ENCODE measurements at places on chromosomes 3 and 15.

DNA sequence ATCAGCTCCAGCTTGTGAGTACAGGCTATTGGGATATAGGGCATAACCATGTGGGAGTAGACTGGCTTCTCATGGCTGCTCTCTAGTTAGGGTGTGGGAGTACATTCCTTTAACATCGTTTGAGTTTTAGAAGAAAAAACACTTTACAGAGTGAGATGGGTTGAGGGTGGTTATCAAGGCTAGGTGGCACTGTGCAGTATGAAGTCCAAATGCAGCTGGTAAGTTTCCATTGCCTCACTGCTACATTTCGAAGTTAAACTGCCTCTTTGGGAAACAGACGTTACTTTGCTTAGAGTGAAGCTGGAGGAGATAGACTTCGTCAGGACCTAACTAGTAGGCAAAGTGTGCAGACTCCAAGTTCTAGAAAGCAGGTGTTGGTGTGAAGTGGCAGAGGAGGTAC is 192.4 kb downstream of the SQOR start:
- DNase-seq, result no peak

GRCh38 chr3:114569186-114569585 is 275.4 kb downstream of the TIGIT start:
- no peak for DNase-seq

GRCh38 chr15:78988361-78988911 is 43.6 kb upstream of the CTSH start:
- DNase-seq, result peak; percentile 92

DNA sequence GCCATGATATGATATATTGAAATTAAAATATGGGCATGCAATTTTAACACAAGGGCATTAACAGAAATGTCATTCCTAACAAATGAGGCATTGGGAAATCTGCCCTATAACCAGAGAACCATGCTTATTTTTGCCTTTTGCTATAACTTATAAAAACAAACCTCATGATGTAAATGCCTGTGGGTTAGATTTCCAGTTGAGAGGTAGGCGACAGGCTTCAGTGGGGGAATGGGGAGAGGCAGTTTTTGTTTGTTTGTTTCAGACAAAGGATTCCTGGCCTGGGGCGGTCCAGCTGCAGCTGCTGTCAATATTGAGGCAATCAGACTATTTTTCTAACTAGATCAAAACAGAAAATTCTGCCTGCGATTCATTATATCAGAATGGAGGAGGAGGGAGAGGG is 490.4 kb upstream of the CFAP20DC start:
- no peak for DNase-seq

GRCh38 chr3:74880237-74880636 is 265.8 kb upstream of the CNTN3 start:
- DNase-seq, result no peak

- no peak for DNase-seq
These were observed 69.6 kb upstream of the MYZAP start for GRCh38 chr15:57522148-57522547.

DNA sequence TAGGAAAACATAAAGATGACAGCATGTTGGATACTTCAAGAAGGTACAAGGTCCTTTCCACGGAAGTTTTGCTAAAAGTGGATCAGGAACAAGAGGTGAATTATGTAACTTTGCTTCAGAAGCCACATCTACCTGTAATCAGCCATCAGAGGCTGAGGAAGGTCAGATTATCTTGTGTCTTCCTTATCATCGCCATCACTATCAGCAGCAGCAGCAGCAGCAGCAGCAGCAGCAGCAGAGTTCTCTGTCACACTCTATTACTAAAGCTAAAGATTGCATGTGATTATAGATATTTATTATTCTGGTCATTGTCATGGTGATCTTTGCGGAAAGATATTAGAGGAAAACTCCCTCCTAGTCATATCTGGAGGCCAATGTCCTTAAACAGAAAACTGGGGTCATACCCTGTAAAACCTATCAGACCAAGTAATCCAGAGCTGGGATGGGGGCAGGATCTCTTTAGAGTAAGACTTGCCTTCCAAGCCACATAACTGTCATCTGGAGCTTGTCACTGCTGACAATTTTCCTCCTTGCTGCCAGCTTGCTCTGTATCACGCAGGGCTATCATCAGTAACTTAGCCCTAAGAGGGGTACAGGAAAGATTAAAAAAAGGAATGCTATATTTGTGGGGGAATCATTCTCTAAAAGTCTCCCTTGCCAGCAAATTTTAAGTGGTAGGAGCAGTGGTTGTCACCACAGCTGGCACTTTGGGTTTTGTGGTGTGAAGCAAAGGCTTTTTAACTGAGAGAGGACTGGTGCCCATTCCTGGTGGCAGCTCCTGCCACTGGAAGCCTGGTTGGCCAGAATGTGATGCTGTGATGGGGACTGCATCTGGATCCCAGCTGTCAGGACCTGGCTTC is 130.9 kb upstream of the RASGRP1 start:
- no peak for DNase-seq

GRCh38 chr3:65330072-65330471 is 642.3 kb upstream of the ADAMTS9 start:
- DNase-seq, result no peak

GRCh38 chr3:146585156-146585555 is 20.0 kb downstream of the PLSCR5 start:
- DNase-seq, result no peak

DNA sequence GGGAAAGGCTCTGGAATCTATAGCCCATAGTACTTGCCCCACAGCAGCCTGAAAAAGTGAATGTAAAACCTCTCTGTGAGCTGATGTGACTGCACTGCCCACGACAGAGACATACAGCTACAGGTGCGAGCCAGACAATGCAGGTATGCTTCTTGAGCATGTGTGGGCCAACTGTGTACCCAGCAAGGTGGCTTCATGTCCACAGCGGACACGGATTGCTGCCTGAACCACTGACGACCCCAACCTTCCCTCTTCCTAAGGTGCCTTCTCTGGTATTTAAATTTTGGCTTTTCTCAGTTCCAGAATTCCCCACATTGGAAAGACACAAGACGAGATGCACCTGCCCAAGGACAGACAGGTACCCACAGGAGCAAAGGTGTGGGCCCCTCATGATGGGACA is 65.8 kb downstream of the SCN5A start:
- peak; percentile 25 for DNase-seq

DNA sequence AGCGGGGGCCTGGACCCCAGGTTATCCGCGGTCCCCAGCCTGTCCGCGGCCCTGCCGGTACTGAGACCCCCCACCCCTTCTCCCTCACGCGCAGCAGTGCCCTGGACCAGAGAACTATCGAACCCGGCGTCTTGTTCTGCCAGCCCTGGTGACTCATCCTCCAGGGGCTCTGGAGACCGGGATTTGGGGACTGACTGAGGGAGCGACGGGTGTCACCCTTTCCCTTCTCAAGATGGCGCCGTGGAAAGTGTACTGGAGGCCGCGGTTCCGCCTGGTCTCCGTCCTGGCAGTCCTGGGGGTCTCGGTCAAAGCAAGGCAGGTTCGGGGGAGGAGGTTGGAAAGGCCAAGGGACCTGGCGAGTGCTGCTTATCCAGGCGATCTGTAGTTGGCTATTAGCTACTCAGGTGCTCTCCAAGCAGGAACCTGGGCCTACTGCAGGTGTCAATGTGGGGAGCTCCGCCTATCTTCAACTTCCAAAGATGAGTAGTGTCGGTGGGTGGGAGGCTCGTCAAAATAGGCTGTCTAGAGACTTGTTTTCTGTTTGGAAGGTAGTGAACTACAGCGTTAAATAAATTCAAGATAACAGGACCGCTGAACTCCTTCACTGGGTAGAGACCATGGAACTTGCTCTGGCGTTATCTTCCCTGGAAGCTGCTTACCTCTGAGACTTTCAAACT is 790 bp downstream of the RAB5A start:
- peak; percentile 59 for DNase-seq

- DNase-seq, result no peak
These were observed 427.8 kb upstream of the MCTP2 start for GRCh38 chr15:93803421-93804152.

- no peak for DNase-seq
These were observed 73.9 kb downstream of the PRICKLE2 start for GRCh38 chr3:64151342-64151871.

DNA sequence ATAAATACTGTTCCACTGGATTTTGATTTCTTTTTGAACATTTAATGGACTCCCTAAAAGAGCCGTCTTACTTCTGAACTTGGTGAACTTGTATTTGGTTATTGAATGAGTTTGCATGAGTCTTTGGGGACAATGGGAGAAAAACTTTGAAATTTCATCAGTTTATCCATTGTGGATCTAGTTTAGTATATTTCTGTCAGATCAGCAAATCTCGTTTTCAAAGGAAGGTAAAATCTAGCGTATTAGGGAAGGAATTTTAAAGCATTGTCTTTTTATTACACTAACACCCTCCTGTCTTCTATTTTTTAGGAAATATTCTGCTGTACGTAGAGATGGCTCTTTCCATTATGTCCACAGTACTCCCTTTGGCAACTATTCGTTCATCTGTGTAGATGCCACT is 12.8 kb downstream of the TMEM62 start:
- no peak for DNase-seq

GRCh38 chr3:156461889-156462288 is 93.0 kb downstream of the SSR3 start:
- DNase-seq, result no peak

DNA sequence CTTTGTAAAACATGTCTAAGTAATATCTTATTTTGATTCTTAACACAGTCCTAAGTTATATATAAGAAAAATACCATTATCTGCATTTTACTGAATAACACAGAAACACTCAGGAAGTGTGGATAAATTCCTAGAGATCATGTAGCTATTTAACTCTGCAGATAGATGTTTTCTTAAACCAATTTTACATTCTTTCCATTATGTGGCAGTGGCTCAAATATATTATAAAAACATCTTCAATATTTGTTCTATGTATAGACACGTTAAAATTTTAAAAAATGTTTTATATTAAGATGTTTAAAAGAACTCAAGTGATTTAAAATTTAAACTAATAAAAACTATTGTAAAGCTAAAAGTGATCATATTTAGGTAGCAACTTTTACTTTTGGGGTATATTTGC is 683.8 kb downstream of the DIPK2A start:
- no peak for DNase-seq

DNA sequence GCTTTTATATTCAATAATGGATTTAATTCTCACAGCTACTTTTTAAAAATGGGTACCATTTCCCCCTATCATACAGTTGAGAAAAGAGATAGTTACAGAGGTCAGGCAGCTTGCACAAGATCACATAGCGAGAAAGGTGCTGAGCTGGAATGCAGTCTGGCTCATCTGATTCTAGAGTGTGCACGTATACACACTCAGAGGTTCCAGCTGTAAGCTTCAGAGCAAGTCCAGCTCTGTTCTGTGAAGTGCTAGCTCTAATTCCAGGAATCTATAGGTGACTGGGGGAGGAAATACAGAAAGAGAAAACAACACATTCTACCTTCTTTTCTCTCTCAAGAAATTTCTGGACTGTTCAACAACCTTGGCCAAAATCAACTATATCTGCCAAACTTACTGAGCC is 318.7 kb downstream of the FOXP1 start:
- no peak for DNase-seq

- DNase-seq, result no peak
These were observed 45.6 kb downstream of the DMXL2 start for GRCh38 chr15:51576911-51577500.
